ENCODE measurements at places on chromosomes 6 and 20.

GRCh38 chr20:63089051-63089907 is 82.5 kb upstream of the BHLHE23 start:
- DNase-seq, result no peak

GRCh38 chr6:42315991-42316970 is 98.6 kb upstream of the MRPS10 start:
- DNase-seq, result peak; percentile 93

- no peak for DNase-seq
These were observed 4.2 kb downstream of the DUSP22 start for GRCh38 chr6:296151-297122.

GRCh38 chr20:41386502-41387427 is 20.1 kb upstream of the EMILIN3 start:
- no peak for DNase-seq

DNA sequence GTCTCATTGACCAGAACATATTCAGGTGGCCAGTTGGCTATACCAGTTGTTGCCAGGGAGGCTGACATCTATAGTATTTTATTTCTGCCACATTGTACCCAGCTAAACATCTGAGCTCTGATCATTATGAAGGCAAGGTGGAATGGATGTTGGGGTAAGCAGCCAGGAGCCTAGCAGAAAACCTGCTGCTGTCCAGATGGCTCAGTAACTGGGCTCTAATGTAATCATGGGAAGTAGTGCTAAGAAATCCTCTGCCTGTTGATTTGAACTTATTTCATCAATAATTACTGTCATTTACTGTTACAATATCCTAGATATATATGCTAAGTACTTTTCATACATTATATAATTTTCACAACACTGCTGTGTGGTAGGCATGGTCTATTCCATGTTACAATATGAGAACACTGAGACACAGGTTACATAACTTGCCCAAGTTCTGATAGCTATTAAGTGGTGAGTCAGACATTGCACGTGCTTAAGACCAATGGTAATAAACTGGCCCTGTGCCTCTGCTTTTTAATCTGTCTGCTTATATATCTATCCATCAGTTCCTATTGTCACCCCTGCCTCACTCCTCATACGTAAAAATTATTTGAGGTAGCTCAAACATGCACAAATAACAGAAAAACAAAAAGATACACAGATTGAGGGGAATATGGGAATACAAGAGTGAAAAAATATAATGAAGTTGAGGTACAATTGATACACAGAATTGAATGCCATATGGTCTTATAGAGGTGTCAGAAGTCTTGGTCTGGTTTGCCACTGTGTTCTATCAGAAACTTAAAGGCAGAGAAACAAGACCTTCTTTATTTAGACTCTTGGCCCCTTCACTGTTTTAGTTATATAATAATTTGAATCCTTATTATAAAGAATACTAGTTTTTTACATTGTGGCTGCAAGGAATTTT is 25.2 kb downstream of the TBPL1 start:
- peak; percentile 44 for DNase-seq

DNA sequence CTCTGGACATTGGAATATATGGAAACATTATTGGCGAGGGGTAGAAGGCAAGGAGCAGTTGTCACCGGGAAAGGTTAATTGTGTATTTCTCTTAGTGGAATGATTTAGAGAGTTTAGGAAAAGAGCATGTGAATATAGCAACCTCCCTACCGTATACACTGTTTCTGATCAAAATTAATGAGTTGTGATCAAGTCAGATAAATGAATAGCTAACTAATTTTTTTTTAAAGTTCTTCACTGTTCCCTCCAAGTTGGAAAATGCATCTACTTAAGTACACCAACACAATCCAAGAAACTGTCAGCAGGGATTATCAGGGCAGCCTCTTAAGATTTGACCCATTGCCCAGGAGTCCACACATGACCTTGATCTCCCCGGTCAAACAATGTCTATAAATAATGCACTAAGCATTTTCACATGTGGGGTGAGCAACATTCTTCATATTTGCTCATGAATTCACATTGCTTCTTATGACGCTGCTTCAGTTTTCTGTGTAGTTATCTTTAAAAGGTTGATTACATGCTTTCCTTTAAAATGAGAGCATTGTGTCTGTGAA is 680.8 kb upstream of the NRSN1 start:
- DNase-seq, result no peak

GRCh38 chr20:42267793-42268384 is 649.7 kb upstream of the CHD6 start:
- no peak for DNase-seq

- peak; percentile 33 for DNase-seq
These were observed 130.5 kb downstream of the ZFP64 start for GRCh38 chr20:52060794-52061714.

DNA sequence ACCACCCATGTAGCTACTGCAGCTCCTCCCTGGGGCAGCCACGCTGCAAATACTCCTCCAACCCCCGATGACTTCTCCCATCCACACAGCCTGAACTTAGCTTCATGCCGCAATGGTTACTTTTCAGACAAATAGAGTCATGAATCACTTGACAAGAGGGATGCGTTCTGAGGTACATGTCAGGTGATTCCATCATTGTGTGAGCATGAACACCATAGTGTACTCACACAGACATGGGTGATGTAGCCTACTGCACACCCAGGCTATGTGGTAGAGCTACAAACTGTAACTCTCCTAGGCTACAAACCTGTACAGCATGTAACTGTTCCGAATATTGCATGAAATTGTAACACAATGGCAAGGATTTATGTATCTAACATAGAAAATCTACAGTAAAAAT is 298.5 kb upstream of the SLC35B3 start:
- DNase-seq, result no peak

GRCh38 chr6:170374571-170375444 is 68.2 kb downstream of the FAM120B start:
- DNase-seq, result no peak

DNA sequence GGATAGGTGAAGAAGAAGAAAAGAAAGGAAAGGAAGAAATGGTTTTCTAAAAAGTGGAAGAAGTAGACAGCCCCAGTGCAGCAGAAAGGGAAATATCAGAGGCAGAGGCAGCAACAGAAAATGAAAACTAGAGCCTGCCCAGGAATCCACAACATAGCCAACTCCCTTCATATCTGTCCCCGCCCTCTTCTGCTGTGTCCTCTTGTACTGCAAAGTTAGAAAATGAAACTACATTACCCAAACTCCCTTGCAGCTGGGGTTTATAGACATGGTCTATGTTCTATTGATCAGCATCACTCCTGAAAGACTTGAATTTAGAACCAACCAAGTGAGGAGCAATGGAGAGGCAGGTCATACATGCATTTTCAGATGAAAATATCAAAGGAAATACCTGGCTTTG is 200.5 kb upstream of the PHACTR1 start:
- DNase-seq, result no peak

- no peak for DNase-seq
These were observed 32.9 kb upstream of the PXDC1 start for GRCh38 chr6:3784423-3784822.

DNA sequence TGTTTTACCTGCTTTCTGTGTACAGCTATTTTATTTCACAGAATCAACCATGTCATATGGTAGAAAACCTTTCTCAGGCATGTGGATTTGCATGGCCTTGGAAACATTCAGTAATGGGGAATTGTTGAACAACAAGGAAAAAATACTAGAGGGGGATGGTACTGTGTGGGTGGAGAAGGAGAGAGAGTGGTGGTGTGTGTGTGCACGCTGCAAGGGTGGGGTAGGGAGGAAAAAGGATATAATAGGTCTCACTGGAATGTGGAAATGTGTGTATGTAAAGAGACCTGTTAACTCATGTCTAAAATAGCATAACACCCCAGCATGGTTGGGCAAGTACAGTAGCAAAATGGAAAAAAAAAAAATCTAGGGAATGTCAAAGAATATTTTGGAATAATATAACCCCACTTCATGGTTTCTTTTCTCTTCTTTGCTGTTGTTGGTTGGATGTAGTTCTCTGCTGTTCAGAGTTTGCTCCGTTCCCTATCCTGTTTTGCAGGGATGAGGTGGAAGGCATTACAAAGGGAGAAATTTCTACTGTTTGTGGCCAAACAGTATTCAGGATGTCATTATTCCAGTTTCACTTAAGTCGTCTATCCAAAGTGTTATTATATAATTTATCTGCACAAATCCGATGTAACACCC is 93.9 kb upstream of the CITED2 start:
- DNase-seq, result peak; percentile 52

GRCh38 chr6:157203312-157203744 is 120.0 kb downstream of the TMEM242 start:
- no peak for DNase-seq

DNA sequence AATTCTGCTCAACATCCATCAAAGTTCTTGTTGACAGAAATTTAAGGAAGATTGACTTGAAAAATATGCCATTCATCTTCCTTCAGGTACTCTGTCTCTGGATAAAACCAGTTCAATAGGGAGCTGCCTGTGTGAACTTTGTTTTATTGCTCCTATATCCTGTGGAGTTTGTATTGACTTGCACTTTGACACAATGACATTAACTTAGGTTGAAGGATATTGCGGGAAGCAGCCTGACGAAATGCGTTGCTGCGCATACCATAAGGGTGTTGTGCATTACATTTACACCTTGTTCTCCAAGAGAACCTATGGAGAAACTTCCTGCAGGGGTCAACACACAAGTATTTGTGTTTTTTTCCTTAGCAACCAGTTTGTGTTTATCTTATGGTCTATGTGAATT is 185.4 kb upstream of the GRIK2 start:
- DNase-seq, result no peak

DNA sequence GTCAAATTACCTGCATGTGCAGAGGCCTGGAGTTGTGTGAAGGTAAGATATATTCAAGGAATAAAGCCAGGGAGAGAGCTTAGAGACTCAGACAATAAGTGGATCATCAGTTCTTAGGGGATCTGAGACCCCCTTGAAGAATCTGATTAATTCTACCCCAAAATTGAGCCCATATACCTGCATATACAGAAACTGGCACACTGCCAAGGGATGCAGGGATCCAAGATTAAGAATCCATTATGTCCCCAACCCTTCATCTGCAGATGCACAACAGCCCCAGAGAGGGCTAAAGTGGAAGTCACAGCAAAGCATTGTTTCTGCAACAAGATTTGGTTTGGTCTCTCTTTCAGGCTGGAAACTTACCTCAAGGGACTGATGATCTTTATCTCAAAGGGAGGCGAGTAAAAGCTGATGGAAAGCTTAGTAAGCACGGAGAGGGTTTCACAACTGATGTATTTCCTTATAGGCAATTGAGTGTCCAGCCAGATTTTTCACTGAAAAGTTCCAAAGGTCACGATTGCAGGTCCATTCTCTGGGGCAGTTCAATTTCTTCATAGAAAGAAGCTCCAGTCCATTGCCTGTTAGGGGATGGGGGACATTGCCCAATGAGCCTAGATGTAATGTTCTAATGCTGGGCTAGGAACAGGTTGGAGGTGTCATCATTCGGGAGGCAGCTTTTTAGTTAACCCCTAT is 20.9 kb upstream of the STK35 start:
- no peak for DNase-seq

DNA sequence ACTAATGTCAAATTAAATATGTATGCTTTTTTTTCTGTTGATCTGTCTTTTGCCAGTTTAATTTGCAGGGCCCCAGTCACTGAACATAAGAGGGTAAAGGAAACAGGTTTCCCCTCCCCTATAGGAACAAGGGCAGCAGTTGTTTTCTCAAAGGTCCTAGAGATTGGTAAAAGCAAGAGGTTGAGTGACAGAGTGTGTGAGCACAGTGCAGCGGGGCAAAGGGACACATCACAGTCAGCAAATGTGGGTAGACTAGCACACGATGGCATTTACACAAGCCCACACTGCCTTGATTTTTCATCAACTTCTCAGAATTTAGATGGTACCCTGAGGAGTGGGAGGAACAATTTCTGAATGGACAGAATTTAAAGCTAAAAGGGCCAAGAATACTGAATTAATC is 138.7 kb upstream of the MYLIP start:
- no peak for DNase-seq

GRCh38 chr20:8367689-8368088 is 235.6 kb downstream of the PLCB1 start:
- no peak for DNase-seq

GRCh38 chr6:10316373-10316721 is 98.5 kb downstream of the TFAP2A start:
- peak; percentile 73 for DNase-seq

DNA sequence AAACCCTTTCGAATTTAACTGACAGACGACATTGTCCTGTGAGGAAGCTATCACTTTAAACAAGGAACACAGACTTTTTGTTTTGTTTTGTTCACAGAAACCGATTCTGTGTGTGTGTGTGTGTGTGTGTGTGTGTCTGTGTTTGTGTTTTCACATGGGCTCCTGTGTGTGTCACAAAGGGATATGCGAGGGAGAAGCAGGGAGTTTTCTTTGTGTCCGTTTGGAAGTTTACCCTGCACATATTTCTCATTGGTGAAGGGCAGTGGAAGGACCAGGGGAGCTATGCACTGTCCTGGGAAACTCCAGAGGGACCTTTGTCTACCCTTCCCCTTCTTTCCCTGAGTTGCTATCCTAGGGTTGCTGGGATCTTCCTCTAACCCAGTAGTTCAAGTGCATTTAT is 17.7 kb downstream of the POM121L2 start:
- DNase-seq, result no peak

DNA sequence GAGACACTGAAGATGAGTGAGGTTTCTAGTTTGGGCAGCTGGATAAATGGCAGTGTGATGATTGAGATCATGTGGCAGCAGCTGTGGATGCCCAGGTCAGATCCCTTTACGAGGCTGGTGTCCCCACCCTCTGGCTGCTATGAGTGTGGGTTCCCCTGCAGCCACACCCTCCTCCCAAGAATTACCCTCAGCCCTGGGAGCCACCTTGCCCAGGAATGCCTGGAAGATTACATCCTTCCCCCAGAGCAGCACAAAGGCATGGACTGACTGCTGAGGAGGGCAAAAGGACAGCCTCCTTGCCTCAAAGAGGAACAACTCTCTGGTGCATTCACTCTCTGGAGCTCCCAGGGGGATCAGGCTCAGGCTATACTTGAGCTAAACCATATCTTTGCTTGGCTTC is 15.0 kb upstream of the PKHD1 start:
- no peak for DNase-seq

DNA sequence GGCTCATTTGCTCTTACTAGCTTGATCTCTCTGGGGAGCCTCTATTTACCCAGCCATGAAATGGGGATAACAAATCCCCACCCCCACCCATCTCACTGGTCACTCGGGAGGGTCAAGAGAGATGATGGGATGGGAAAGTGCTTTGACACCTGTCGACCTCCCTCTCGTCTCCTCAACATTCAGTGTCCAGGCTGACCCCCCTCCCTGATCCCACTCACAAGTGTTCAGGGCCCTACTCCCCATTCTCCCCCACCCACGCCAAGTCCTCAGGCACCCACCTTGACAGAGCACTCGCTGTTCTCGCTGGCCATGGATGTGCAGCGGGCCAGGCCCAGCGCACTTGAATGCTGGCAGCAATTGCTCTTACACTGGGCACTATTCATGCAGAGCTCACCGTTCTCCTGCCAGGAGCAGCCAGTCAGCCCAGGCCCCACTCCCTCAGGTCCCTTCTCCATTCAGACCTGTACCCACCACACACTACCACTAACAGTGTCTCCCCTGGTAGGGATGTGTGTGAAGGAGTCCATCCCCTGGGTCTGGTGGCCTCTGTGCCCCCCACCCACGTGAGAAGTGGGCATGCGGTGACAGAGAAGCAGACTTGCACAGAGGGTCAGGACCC is 1.6 kb downstream of the CLPS start:
- DNase-seq, result no peak
